ENCODE measurements at places on chromosomes 4 and X.

DNA sequence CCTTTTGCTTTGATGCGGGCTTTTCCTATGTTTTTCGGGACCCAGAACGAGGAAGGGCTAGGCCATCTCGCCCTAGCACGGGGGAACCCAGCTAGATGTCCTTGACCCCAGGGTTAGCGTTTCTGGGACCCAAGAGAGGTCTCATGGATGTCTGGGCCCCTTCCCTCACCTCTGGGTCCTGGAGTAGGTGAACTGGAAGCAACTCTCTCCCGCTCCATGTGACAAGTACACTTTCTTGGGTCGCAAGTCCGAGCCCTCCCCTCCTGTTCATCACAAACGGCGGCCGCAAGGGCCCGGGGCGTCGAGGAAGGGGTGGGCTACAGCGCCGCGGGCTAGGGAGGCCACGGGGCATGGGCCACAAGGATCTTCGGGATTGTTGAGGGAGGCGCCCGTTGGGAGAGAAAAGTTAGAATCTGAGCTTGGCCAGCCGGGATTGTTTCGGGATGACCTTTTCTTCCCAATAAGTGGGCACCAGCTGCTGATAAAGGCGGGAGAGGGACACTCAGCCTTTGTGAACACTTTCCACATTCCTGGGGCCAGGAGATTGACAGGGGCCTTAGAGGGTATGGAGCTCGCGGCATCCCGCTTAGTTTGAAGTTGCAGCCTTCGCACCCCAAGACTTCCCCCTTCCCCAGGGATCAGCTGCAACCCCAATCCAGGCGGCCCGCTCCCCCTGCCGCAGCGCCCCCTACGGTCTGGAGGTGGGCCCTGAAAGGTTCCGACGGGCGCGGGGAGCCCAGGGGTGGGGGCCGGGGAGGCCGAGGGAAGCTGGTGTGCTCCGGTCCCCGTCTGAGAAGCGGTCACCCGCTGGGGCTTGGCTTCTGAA lies 136.9 kb upstream of the ZIC3 start:
- DNase-seq, result no peak

- no peak for DNase-seq
Observed at GRCh38 chrX:12704706-12705105, 86.5 kb upstream of the PRPS2 start.

DNA sequence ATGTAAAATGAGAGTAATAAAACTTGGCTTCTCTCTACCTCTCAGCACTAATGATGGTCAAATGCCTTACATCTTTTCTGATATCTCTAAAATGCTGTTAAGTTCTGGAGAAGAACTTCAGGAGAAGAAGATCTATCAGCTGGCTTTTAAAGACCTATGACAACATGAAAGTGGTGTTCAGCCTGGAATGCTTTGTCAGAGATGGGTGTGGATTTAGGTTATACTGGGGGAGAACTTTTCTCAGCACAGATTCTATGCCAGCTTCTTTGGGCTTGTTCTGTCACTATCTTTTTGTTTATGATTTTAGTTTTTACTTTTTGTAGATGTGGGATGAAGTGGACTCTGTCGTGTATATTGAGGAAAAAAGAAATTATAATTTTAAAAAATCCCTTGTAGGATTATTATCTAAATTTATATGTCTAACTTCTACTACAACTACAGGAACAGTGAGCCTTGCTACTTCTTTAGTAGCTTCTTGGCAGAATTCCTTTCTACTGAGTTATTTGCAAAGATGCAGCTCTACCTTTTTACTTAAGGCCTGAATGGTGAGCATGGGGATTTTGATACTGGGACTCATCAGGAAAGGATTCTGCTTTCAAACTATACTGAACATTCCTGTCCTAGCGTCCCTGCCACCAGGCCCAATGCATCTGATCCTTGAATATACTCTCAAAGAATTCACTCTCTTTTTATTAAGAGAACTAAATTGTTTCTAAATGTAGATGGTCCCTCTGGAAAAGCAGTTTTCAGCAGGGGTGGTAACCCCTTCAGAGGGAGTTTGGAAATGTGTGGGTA lies 19.6 kb downstream of the CYP2U1 start:
- DNase-seq, result no peak

DNA sequence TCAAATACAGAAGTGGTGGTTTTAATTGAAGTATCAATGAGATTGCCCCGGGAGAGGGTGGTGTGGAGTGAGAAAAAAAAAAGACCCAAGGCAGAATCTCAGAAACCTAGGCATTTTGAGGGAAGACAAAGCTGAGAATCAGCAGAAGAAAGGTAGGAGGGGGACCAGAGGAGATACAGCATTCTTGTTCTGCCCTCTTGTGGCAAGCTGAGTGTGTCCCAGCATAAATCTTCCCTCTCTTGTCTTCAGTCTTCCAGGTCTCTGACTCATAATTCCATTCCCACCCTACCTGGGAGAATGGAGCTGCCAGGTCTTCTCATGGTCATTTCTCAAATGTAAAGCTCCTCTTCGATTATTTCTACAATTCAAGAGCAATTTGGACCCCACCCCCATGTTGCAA lies 32.7 kb upstream of the MAGED1 start:
- DNase-seq, result no peak

DNA sequence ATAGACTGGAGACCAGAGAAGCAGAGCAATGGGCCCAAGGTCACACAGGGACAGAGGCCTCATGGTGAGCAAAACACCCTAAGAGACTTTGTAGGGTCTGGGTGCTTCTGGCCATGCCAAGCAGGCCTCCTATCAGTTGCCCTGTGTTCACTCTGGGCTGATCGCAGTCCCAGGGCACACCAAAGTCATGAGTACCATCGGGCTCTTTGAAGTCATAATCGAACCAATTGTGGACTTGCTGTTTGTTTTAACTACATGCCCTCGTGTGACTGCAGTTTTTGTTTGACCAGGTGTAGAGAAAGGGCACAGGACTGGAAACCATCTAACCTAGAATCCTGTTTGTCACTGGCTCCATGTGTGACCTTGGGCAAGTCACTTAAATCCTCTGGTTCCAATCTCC lies 172.5 kb upstream of the CPEB2 start:
- DNase-seq, result no peak

DNA sequence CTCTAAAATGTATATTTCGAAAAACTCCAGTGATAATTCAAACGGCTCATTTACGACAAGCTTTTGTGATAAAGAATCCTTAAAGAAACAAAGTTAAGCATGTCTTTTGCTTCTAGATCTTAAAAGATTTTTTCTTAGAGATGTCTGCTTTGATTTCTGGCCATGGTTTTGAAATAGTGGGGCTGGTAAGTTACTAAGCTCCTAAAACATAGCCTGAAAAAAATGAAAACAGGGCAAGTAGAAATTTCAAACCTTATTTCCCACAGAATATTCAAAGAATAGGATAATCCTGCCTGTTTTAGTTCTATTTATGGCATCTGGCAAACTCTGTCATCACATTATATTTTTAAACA lies 318.3 kb downstream of the ARHGAP24 start:
- DNase-seq, result no peak

- DNase-seq, result no peak
Observed at GRCh38 chrX:9943420-9943819, 23.7 kb upstream of the CLDN34 start.

DNA sequence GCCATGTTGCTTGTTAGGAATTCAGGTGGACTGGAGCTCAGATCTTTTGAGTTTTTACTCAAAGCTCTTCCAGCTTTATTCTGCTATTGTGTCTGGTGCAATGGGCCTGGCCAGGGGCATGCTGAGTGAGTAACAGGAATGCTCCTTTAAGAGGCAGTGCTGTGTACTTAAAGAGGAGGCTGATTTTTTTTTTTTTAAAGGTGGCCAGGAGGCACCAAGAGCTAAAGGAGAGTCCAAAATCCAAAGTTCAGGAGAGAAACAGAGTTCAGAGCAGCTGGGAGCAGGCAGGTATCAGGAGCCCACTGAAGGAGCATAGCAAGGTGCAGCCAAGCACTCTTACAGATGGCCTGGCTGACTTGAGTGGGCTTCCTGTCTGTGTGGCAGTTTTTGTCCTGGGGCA lies 178.7 kb downstream of the FMR1NB start:
- no peak for DNase-seq

- no peak for DNase-seq
Observed at GRCh38 chrX:111041018-111041462, 55.0 kb upstream of the PAK3 start.

- no peak for DNase-seq
Observed at GRCh38 chr4:133982533-133983224, 218.9 kb downstream of the PABPC4L start.

DNA sequence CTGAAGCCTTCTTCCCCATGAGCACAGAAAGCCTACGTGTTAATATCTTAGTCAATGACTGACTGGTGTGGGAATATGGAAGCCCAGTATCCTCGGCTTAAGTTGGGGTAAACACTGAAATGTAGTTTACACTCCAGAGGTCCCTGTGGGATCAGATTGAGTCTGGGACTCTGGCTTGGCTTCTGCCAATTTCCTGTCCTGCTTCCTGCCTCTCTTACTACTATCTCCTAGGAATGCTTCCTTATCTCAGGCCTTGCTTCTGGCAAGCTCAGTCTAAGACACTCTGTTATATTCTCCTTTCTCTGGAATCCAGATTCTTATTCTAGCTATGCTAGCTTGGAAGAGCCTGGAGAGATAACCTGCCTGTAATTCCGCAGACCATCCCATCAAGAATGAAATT lies 174.0 kb upstream of the LDB2 start:
- DNase-seq, result no peak

DNA sequence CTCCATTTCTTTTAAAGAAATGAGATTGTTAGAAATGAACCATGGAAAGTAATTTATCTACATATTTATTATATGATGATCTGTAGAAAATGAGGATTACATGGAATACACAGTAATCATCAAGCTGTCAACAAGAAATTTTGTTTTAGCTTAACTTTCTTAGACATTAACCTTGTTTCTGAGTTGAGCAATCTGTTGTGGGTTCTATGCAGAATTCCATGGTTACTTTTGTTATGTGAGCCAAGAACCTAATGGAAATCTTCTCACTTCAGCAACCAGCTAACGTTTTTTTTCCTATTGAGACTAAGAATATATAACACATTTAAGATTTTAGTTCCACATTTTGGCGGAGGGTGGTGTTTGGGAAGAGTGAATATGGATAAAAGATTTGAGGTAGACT lies 136.1 kb upstream of the SLC4A4 start:
- no peak for DNase-seq

GRCh38 chr4:123301923-123302322 lies 94.7 kb upstream of the SPRY1 start:
- DNase-seq, result no peak

- DNase-seq, result no peak
Observed at GRCh38 chr4:73944061-73944875, 37.6 kb downstream of the PF4 start.

DNA sequence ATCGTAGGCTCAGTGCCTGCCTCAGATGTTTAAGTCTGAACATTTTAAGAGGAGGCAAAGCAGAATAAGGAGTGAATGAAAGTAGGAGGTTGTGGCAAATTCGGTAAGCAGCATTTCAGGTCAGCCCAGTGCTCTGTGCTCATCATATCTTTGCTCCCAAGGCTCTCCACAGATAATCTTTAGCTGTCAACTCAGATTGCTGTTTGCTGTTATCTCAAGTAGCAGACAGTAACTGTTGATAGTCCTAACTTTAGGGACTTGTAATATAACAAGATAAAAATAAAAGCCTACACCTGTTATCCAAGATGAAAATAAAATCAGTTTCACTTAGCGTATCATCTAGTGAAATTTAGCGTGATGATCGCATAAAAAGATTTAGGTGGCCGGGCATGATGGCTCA lies 18.6 kb upstream of the CLTRN start:
- DNase-seq, result no peak

- DNase-seq, result no peak
Observed at GRCh38 chr4:2935762-2936743, 27.2 kb downstream of the NOP14 start.

GRCh38 chr4:6327220-6327917 lies 57.7 kb downstream of the WFS1 start:
- DNase-seq, result peak; percentile 73

DNA sequence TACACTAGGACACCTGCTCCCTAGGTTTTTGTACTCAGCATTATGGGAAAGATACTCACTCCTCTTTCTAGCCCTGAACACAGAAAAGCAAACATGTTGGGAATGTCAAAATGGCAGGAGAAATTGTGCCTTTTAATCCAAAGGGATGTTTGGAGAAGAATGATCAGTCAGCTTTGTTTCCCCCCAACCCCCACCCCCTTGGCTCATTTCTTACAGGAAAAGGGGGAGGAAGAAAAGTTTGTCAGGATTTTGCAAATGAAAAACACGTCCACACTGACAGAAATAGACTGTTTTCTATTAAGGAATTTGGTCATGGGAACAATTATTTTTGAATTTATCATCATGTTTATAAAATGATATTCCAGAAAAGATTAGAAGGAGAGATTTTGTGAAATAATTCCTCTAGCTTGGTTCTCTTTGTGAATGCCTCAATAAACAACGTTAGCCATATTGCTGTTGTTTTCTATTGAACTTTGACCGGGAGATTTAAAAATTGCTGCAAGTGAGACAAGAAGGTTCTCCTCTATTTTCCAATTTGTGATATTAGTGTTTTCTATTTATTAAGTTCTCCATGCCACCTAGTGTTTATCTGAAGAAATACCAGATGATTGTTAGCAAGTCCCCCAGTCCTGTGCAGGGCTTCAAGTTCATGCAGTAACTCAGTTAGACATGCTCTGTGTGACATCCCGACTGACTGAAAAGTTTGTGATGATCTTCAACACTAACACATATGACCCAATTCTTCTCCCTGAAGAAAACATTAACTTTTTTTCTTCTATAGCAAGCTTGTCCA lies 31.3 kb upstream of the TFDP3 start:
- no peak for DNase-seq

DNA sequence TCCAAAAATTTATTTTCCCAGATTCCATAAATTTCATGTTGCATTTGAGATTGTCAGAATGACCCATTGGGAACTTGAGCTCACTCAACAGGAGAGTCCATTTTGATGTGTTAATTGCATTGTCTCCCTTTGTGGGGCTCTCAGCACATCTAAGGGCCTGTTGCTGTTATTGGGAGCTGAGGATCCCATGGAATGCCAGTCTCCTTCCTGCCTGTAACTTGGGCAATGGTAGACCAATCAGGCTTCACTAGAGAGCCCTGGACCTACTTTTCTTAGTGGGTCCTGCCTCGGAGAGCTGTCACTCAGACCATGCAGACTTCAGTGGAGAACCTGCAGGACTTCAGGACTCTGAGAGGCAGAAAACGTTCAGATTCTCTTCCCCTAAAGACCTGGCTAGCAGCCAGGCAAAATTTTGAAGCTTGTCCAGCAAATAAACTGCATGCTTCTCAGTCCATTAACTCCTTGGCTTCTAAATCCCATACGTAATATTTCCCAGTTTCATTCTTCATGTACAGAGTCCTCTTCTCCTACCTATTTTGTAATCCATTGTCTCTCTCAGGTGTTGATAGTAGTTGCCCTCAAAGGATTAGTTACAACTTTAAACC lies 25.1 kb downstream of the OCRL start:
- DNase-seq, result no peak

DNA sequence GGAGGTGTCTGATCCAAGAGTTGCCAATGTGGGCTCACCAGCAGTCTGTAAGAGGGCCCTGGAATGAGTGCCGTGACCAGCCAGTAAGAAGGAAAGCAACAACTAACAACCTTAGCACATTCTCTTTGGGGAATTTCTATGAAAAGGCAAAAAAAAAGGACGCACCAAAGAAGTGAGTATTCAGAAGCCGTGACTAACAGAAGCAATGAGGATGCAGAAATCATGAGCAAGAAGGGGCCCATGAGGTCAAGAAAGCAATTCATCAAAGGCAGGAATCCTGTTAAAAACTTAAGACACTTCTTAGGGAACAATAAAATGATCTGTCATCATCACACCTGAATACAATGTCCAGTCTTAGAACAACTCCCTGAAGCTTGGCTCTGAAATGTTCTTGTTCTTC lies 260.5 kb downstream of the RAPGEF2 start:
- no peak for DNase-seq

GRCh38 chrX:22310779-22311178 lies 38.1 kb downstream of the CBLL2 start:
- no peak for DNase-seq
